ENCODE measurements at places on chromosomes 13 and 19. TPM values are rescaled to one million over a fixed set of nuclear protein-coding genes. Genes with fewer than 3 reads are reported as not detected.

Gene ZNF155
- 8.1 TPM for total RNA-seq

Gene RYR1
- total RNA-seq: 8.9 TPM

Gene MYPOP
- 9.0 TPM for total RNA-seq

Gene DMWD
- 70.7 TPM for total RNA-seq

Gene ANKLE1
- 16.5 TPM for total RNA-seq

Gene ZNF382
- total RNA-seq: 10.8 TPM

Gene ZNF302
- 23.3 TPM for total RNA-seq

Gene CEACAM8
- total RNA-seq: not detected

Measured in H9 (cell line).